Cortex of kidney (tissue), 1 donor: ENCODE measurements at places on chromosomes 16 and 17.

DNA sequence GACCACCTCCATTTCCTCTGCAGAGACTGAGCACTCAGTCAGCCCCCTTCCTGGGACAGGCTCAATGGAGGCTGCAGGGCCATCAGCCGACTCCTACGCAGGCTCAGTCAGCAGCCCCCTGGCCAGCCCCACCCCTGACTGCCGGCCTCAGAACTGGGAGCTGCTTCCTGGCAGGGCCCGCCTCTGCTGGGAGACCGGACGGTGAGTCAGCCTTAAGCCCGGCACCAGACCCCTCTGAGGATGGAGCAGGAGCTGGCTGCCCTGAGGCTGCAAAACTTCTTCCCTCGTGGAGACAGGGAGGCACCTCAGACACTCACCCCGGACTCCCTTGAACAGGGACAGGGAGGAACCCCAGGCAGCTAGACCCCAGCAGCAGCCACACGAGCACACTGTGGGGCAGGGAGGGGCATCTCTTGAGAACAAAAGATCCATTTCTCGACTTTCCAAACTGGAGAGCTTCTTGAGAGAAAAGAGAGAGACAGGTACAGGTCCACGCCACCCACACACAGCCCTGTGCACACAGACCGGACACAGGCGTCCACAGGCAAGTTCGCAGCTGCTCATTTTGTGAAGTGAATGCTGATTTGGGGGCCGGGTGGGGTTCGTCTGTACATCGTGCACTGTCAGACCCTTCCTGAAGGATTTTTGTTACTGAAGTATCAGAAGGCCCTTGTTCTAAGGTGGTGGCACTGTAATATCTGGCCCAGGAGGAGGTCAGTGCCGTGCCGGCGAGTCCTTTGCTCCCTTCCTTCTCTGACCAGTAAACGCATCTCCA lies 1.3 kb upstream of the TUBB3 start:
- DNase-seq, result no peak

DNA sequence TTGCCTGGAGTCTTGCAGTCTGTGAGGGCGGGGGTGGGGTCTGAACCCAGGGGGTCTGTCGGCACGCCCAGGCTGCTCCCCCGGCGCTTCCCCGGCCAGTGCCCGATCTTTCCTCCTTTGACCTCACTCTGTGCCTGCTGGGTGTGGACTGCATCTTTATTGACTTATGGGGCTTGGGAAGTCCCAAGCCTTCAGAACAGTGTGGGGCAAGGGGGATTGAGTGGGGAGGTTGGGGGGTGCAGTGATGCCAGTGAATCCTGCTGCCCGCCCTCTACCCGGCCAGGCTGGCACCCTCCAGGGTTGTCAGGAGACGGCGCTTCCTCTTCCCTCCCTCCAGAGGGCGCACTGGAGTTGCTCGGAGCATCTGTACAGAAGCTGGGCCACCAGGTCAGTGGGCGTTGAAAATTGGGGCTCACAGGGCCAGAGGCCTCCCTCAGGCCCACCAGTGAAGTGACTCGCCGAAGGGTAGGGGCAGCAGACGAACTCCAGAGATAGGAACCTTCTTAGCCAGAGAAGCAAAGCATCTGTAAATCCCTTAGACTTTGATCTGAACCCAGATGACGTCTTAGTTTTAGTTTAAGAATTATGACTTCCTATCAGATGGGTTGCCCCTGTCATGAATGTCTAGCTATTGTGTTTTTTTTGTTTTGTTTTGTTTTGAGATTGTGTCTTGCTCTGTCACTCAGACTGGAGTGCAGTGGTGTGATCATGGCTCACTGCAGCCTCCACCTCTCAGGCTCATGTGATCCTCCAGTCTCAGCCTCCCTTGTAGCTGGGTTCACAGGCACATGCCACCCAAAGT lies 184.8 kb upstream of the CIBAR2 start:
- DNase-seq, result no peak

GRCh38 chr16:17354141-17354601 lies 116.6 kb downstream of the XYLT1 start:
- no peak for DNase-seq

- DNase-seq, result no peak
These were observed 59.8 kb downstream of the NEUROD2 start for GRCh38 chr17:39547713-39548478.

GRCh38 chr17:82118815-82119380 lies 20.9 kb upstream of the FASN start:
- DNase-seq, result no peak

- no peak for DNase-seq
These were observed 835 bp downstream of the FBXL16 start for GRCh38 chr16:704552-705380.

- DNase-seq, result no peak
These were observed 400.1 kb upstream of the ERCC4 start for GRCh38 chr16:13519871-13520270.

GRCh38 chr17:79981661-79982101 lies 54.0 kb downstream of the TBC1D16 start:
- DNase-seq, result no peak

DNA sequence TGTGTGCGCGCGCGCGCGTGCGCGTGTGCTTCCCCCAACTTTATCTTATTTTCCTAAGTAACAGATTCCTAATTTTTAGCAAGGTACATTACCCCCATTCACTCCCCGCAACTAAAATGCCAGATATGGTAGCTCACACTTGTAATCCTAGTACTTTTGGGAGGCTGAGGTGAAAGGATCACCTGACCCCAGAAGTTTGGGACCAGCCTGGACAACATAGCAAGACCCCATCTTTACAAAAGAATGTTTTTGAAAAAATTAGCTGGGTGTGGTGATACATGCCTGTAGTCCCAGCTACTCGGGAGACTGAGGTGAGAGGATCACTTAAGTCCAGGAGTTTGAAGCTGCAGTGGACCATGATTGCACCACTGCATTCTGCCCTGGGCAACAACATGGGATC lies 5.1 kb downstream of the BRD7 start:
- no peak for DNase-seq

- DNase-seq, result no peak
These were observed 203.6 kb downstream of the RAB11FIP4 start for GRCh38 chr17:31595076-31595475.

- DNase-seq, result no peak
These were observed 62.4 kb upstream of the PLCG2 start for GRCh38 chr16:81716478-81717225.

DNA sequence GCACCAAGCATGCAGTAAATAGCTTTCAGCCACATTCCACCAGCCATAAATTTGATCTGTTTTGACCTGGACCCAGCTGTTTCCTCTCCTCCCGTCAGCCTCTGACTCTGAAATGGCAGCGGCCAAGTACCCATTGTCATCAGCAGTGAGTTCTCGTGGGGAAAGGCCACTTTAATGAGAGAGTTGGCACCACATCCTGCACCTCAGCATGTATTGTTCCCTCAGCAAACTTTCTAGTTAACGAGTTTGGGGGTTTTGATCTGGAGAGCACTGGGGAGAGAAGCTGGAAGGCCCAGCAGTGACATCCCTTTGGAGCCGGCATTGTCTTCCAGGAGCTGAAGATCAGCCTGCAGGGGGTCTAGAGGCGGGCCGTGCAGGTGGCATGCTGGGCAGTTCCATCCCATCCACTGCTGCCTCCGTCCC lies 84.9 kb downstream of the RPA1 start:
- no peak for DNase-seq

GRCh38 chr16:50644729-50645128 lies 36.4 kb downstream of the SNX20 start:
- no peak for DNase-seq

- no peak for DNase-seq
These were observed 57.5 kb downstream of the PARN start for GRCh38 chr16:14572535-14572934.

DNA sequence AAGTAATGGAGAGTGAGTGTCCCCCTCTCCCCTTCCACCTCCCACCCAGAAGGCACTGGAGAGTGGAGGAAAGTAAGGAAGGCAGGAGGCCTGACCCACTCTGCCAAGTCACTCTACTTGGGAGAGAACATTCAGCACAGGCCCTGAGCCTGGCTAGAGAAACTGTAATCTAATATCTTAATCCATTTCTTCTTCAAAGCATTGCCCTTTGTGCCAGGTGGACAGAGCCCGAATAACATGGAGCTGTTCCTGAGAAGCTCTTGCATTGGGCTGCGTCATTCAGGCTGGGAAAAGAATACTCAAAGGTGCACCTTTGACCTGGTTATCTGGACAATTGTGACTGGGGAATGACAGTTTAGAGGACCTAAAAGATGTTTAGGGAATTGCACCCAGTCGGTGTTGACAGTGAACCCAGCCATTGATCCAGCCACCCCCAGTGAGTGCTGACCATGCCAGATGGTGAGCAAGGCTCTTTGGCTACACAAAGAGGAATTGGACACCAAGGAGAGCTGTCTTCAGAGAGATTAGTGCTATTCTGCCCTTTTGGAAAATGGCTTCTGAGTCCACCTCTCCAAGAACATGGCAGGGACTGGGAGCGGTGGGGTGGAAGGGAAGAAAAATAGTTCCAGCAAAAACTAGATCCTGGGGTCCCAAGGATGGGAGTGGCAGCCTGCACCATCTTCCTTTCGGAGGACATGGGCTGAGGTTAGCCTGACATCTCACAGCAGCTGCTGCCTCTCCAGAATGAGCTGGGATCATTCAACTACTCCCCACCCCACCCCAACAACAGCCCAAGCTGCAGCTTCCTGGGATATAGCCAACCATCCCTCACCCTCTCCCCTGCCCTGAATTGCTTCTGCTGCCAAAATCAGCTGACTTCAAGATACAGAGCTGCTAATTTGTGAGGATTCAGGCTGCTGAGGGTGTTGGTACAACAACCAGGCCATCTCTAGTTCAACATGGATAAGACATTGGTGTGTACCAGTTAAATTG lies 11.6 kb upstream of the NOG start:
- DNase-seq, result no peak

DNA sequence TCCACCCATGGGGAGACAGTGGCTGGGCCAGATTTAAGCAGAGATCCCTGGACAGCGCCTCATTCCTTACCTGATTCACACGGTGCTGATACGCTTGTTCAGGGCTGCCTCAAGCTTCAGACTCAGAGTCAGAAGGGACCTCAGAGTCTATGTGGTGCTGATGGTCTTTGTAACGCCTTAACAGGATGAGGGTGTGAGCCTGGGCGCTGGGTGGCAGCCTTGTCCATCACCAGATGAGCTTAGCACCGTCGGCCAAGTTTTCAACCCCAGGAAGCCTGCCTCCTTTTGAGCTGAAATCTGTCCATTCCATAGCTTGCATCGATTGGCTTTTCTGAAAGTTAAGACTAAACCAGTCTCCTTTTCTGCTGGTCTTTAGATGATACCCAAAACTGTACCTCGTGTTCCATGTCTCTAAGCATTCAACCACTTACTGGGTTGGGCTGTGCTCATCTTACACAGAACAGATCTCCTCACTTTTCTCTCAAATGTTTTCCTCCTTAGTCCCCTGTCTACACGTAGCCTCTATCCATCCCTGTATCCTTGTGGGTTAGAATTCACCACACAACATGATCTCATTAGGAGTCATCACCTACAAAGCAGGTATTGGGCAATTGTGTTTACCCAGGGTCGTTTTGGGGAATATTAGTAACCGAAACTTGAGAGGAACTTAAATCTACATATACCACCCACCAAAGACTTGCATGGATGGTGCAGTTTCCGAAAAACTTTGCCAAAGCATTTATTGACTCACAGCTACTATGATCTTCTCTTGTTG lies 573.4 kb downstream of the CDH13 start:
- DNase-seq, result no peak
